NCI-H748 treated with DMSO at 0.1 percent for 48 hours (cell line): ENCODE measurements at places on chromosomes 3 and 15.

GRCh38 chr3:70882104-70882503 lies 569.7 kb upstream of the MDFIC2 start:
- no peak for DNase-seq

- DNase-seq = no peak
Observed at GRCh38 chr3:134363381-134363755, 10.9 kb downstream of the AMOTL2 start.

GRCh38 chr3:47098910-47099309 lies 65.0 kb downstream of the SETD2 start:
- no peak for DNase-seq

GRCh38 chr3:150547045-150547741 lies 606 bp downstream of the EIF2A start:
- no peak for DNase-seq

DNA sequence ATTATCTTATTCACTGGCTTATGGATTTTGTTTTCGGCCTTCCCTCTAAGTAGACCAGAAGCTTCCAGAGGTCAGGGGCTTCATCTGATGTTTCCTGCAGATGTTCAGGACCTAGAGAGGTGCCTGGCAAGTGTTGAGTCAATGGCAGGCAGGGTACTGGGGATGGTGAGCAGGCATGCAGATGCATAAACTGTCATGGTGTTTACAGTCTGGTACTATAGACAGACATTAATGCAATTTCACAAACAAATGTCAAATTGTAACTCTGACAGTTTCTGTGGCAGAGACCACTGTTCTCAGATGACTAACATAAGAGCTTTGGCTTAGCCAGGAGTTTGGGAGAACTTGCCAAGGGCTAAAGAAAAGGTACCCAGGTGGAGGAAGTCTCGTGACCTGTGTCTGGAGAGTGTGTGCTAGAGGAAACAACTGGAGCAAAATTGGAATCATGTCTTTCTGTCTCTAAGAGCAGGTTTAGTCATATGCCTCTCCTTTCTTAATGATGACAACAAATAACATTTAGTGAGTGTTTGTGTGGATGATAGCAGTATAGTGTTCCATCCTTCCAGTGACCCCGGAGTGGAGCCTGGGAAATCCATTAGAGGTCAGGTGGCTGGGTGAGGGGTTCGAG lies 53.7 kb upstream of the TRAK1 start:
- no peak for DNase-seq

- no peak for DNase-seq
Observed at GRCh38 chr3:178982137-178982536, 89.5 kb downstream of the ZMAT3 start.

- DNase-seq = no peak
Observed at GRCh38 chr3:196287090-196287439, 461 bp downstream of the PCYT1A start.

DNA sequence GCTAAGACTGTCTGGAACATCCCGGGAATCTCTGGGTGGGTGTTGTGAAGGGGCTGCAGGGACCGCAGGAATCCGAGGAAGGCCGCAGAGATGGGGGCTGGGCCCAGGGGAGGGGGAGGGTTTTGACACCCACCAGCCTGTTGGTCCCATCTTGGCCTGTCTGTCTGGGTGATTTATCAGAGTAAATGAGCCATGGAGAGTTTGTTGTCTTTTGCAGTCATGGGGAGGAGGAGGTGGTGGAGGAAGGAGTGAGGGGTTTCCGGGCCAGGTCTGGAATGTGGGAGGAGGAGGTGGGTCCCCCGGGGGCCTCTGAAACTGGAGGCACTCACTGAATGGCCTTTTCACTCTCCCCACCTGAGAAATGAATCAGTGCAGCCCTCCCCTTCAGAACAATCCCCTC lies 11.5 kb downstream of the SEMA3F start:
- DNase-seq = no peak

DNA sequence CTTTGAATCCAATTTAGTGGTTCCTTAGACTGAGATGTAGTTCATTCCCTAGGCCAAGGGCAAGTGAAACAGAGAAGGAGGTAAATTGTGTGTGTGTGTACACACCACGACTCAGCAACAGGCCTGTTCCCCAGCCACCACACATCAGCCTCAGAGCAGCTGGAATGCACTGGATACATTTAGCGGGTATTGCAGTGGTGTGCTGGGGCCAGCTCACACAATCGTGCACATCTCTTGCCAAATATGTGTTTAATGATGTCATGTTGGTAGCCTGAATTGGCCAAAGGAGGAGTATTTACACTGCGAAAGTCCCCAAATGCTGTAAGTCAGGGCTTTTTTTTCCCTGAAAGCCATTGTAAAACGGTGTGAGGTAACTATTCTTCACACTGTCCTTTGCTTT lies 82.3 kb downstream of the RBPMS2 start:
- DNase-seq = no peak

- no peak for DNase-seq
Observed at GRCh38 chr15:63473999-63474809, 30.2 kb upstream of the USP3 start.

GRCh38 chr3:79491029-79491641 lies 276.7 kb downstream of the ROBO1 start:
- no peak for DNase-seq

GRCh38 chr3:123536153-123536895 lies 48.5 kb downstream of the HACD2 start:
- DNase-seq = no peak

DNA sequence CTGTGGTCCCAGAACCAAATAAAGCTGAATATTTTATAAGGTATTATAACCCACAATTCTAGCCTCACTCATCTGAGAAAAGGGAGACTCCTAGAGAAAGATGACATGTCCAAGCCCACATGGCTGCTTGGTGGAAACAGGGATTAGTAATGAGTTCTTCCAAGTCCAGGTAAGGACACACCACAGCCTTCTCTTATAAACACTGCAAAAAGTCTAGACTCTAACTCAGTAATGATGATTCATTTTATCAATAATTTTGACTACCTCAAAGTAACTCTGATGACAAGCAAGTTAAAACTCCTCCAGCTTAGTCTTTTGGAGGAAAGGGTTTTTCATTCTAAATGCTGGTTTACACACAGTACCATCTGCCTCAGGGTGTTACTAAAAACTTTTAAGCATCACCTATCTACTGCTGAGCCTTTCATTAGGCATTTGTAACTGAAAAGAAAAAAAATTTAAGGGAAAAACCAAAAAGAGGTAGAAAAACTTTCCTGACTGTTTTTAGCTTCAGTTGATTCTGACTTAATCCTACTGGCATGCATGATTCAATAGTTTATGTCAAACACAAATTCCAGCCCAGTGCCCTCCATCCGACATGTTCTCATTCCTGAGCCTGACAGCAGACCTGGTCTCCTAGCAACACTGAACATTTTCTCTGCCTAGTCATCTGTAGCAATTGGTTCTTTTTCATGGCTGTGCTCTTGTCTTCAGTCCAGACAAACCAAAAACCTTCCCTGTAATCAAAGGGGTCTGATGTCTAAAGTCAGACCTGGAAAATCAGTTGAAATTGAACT lies 43.9 kb downstream of the P3H2 start:
- no peak for DNase-seq

DNA sequence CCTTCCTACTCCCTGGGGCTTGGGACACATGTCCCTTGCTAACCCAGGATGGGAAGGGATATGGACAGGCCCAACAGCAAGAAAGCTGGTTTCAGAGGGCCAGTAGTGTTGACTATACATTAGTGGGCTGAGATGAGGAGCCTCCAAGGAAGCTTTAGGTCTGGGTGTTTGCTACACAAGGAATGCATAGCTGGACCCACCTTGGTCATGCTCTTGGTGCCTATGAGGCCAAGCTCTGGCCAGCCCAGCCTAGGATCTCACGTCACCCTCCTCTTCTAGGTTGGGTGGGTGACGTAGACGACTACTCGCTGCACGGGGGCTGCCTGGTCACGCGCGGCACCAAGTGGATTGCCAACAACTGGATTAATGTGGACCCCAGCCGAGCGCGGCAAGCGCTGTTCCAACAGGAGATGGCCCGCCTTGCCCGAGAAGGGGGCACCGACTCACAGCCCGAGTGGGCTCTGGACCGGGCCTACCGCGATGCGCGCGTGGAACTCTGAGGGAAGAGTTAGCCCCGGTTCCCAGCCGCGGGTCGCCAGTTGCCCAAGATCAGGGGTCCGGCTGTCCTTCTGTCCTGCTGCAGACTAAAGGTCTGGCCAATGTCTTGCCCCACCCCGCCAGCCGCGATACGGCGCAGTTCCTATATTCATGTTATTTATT lies 653 bp upstream of the WDR6 start:
- no peak for DNase-seq

DNA sequence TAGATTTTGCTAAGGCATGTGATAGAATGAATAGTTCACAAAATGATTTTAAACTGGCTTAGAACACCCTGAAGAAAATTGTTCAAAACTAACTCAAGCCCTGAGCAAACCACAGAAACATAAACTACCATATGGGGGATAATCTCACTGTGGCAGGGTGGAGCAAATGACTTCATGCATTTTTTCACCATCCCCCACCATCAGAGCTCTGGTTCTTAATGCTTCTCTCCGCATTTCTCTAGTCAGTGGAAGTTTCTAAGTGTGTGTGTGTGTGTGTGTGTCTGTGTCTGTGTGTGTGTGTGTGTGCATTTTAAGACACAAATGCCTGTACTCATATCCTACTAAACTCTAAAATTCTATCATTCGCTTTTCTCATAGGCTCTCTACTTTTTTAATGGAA lies 107.1 kb upstream of the PHLDB2 start:
- DNase-seq = no peak

DNA sequence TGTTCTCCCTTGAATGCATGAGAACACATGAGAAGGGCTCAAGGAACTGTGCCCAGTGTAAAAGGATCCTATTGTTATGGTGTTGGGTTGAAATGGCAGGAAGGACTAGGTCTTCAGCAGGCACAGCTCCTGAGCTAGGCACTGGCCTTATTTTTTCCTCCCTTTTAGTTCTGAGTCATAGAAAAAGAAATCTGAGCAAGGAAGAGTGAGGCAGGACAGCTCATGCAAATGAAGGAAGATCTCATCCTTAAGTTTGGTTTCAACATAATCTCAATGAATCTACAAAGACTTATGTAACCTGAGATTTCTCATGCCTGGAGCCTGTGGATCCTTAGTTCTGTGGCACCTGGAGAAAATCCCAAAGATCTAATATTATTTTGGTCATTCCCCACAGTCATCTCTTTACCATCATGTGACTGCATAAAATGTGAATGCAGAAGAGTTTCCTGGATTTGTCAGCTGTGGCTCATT lies 188.6 kb upstream of the TBL1XR1 start:
- DNase-seq = no peak

DNA sequence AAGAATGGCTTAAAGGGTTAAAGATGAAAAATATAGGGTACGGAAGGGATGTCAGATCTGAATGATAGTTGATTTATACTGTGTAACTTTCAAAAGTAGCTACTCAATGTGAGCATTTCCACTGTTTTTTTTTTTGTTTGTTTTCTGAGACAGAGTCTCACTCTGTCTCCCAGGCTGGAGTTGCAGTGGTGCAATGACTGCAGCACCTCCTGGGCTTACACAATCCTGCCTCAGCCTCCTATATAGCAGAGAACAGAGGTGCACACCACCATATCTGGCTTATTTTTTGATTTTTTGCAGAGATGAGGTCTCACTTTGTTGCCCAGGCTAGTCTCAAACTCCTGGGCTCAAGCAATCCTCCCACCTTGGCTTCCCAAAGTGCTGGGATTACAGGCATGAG lies 9.9 kb upstream of the PXK start:
- DNase-seq = no peak

DNA sequence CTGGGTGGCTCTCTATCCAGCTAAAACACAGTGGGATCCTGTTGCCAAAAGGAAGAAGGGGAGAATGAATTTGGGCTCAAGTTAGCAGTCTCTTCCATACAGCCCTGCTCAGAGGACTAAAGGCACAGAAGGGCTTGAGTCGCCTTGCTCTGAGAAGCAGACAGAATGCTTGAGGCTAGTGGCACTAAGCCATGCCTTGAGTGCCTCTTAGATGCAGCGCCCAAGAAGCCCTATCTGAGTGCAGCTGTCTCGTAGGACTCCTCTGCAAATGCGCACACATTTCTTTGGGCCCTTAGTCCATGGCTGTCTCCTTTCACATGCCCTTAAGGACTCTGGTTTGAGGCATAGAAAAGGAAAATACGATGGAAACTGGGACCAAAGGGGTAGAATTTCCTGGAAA lies 211.3 kb upstream of the CHRM5 start:
- no peak for DNase-seq

DNA sequence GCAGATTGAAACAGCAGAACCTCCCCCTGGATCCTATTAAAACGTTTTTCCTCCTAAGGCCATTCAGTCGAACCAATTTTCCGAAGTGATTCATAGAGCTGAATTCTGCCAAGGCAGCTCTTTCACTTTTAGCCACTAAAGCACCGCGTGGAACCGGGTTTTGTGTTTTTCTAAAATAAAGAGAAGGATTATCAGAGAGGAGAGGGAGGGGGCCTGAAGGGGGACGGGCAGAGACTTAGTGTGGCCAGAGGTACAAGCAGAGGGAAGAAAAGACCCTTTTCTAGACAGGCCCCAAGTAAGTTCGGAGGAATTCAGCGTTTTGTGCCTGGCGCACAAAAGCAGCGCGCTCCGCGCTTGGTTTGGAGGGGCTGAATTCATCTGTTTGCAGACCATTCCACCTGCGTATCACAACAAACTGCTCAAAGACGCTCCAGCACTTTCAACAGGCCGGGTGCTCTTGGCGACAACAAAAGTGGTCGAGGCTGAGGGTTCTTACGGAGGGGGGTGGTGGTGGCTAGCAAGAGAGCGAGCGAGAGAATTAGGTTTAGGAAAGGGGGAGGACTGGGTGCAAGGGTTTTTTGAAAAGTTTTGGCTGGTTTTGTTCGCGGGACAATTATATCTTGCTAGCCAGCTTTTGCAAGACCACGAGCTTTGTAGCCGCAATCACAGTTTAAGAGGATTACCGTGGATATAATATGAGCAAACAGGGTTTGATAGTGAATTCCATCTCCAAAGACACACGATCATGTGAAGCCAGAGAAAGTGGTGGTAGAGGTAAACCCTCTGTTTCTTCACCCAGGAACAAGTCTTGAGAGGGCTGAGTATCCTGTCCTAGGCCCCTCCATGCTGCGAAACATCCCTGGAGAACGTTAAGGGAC lies 1.2 kb upstream of the FEZF2 start:
- no peak for DNase-seq
